ENCODE measurements at places on chromosomes 13 and 19.
A peak's percentile ranks its signal among the peaks of the same experiment; 100 is the strongest.

- no peak for DNase-seq
Observed at GRCh38 chr13:59674616-59675015, 489.1 kb downstream of the DIAPH3 start.

GRCh38 chr13:98089246-98089645, 53.6 kb upstream of the FARP1 start:
- no peak for DNase-seq

DNA sequence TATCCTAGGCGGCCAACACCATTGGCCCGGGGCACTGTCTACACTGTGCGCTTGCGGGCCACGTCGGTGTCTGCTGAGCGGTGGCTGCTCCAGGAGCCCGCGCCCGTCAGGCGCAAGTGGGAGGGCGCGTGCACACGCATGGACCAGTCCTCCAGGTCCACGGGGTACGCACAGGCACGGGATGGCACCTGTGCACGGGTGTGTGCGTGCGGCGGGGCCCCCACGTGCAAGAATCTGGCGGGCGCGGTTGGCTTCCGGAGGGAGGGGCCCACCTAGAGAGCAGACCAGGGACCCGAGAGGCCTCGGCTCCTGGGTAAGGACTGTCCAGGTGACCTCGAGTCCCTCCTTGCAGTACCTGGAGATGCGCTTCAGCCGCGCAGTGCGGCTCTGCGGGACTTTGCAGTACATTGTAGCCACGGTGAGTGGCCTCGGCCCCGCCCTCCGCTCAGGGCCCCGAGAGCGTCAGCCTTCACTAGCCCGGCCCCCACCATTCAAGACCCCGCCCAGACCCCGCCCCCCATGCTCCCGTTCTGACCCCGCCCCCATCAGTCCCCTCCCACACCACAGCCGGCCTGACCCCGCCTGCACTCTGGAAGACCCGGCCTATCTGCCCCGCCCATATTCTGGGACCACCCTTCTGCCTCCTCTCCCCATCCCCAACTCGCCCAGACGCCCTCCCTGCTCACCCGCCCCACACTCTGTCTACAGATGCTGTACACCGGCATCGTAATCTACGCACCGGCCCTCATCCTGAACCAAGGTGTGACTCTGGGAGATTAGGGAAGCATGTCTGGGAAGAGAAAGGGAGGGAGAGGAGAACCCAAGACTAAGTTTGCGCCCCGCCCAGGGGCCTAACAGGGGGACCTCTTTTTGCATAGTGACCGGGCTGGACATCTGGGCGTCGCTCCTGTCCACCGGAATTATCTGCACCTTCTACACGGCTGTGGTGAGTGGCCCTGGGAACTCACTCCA, 2.3 kb downstream of the SLC5A5 start:
- DNase-seq: no peak

- DNase-seq: no peak
Observed at GRCh38 chr19:42487032-42487797, 41.1 kb downstream of the CEACAM1 start.

GRCh38 chr13:48975101-48975855, 434 bp upstream of the FNDC3A start:
- peak; percentile 64 for DNase-seq

GRCh38 chr19:310781-311496, 19.7 kb upstream of the PLPP2 start:
- DNase-seq: no peak

GRCh38 chr13:100440751-100441425, 147.7 kb downstream of the GGACT start:
- DNase-seq: no peak

- no peak for DNase-seq
Observed at GRCh38 chr19:10927730-10928562, 493 bp downstream of the YIPF2 start.

DNA sequence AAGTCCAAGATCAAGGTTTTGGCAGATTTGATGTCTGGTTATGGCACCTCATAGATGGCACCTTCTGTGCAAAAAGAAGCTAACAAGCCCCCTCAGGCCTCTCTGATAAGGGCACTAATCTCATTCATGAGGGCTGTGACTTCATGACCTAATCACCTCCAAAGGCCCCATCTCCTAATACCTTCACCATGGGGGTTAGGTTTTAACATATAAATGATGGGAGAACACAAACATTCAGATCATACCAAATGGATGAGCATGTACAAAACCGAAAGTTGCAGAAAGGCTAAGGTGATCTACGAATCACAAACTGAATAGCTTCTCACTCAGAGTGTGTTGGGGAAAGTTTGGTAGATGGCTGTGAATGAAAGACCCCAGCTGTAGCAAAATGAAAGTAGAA, 217.4 kb downstream of the TBC1D4 start:
- no peak for DNase-seq
